ENCODE measurements at places on chromosomes 12 and 14.

DNA sequence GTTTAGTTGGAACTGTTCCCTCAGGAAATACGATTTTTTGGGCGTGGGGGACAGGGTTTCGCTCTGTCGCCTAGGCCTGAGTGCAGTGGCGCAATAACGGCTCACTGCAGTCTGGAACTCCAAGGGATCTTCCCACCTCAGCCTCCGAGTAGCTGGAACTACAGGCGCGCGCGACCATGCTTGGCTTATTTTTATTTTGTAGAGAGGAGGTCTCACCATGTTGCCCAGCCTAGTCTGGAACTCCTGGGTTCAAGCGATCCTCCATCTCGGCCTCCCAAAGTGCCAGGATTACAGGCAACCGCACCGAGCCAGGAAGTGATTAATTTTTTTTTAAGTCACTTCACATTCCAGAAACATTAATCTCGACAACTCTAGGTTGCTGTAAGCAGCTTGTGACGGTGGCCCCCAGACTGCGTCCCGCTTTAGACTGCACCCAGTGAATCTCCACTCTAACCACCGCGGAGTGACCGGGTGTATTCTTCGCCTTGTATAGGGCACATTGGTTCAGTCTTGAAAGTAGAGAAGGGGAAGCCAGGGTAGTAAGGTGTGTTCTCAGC, 830 bp upstream of the MIS18BP1 start:
- DNase-seq: peak; percentile 83

DNA sequence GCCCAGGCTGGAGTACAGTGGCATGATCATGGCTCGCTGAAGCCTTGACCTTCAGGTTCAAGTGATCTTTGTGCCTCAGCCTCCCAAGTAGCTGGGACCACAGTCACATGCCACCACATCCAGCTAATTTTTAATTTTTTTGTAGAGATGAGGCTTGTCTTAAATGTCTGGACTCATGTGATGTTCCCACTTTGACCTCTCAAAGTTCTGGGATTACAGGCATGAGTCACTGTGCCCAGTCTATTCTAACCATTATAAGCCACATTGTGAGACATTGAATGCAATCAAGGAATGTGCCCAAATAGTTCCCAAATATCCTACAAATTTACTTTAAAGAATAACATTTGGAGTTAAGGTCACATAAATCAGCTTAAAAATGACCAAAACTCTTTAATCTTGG, 130.7 kb upstream of the ARID2 start:
- DNase-seq: peak; percentile 27

GRCh38 chr12:117872546-117873169, 96.1 kb downstream of the KSR2 start:
- DNase-seq: no peak

- DNase-seq: no peak
Observed at GRCh38 chr14:52175982-52176502, 91.5 kb upstream of the PTGDR start.

DNA sequence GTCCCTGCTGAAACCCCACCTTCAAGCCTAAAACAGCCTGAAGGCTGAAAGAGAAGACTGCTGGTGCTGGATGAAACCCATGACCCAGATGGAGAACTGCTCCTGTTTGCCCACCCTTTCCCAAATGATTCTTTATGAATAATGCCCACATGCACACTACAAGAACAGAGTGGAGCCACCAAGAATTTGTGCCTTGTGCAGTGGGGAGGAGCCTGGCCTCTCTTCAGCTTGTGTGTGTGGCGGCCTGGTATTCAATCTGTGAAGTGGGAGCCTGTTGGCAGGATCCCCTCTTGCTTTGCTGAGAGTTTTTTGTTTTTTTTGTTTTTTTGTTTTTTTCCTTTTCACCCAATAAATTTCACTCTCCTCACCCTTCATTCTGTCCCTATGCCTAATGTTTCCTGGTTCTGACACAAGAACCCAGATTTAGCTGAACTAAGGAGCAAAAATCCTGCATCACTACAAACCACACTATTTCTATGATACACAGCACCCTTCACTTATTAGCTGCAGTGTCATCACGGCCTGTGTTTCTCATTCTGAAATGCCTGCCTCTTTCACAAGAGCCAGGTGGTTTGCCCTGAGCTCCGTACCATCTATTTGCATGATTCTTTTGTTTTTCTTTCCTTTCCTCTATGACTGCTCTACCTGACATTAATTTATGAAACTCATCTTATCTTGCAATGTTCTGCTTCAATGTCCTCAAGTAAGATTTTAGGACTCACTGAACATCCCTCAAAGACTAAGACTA, 585.5 kb upstream of the ATXN7L3B start:
- DNase-seq: no peak

DNA sequence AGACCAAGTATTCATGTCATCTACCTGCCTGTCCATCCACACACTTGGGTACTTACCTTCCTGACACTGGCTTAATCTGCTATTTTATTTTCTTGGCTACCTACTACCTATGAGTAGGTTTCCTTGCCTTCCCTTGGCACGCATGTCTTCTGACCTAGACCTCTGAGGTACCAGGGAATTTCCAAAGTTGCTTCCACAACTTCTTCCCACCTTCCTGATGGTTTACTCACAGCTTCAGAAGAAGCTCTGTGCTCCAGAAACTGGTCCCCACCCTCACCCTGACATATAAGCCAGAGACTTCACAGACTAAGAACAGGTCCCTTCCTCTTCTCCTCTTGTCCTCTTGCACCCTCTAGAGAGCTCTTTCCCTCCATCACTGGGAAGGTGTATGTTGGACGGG, 35.7 kb upstream of the DDX11 start:
- DNase-seq: no peak

DNA sequence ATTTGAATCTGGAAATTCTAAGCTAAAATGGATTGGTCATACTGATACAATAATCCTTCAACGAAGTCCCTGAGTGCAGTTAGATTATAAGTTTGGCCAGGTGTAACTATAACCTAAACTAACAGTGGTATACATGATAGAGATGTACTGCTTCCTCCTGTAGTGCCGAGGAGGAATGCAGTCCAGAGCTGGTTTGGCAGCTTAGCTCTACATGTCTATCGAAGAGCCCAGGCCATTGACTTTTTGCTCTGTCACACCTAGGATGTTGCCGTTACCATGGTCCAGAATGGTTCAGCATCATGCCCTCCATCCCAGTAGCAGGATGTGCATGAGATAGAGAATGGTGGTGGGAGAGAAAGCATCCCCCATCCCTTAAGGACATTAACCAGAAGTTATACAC, 318.1 kb downstream of the ZFP36L1 start:
- no peak for DNase-seq

GRCh38 chr12:120583478-120584030, 2.4 kb upstream of the POP5 start:
- peak; percentile 51 for DNase-seq

DNA sequence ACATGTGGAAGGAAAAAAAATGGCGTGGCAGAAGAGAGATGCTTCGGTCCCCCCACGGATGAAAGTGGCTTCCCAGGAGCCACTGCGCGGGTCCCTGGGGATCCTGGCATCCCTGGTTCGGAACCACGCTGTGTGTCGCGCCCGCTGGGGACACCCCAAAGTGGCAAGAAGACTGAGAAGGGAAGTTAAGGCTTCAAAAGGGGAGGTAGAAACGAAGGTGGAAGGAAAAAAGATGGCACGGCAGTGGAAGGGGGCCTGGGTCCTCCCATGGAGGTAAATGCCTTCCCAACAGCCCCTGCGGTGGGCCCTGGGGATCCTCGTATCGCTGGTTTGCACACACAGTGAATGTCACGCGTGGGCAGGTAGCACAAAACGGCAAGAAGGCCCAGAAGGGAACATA, 281.7 kb downstream of the ALG10 start:
- DNase-seq: no peak

GRCh38 chr14:60206249-60206670, 41.1 kb upstream of the DHRS7 start:
- no peak for DNase-seq

GRCh38 chr14:77059276-77059915, 30.9 kb upstream of the IRF2BPL start:
- peak; percentile 94 for DNase-seq

GRCh38 chr14:102583726-102584125, 8.7 kb upstream of the RCOR1 start:
- DNase-seq: no peak

GRCh38 chr14:85978582-85979250, 448.8 kb downstream of the FLRT2 start:
- no peak for DNase-seq

GRCh38 chr12:53500142-53500775, 824 bp upstream of the TARBP2 start:
- peak; percentile 79 for DNase-seq

- DNase-seq: no peak
Observed at GRCh38 chr14:37587881-37588666, 7.0 kb downstream of the FOXA1 start.

- DNase-seq: no peak
Observed at GRCh38 chr12:23025372-23026016, 400.5 kb downstream of the ETNK1 start.

GRCh38 chr14:67269298-67270060, 28.2 kb downstream of the PALS1 start:
- DNase-seq: peak; percentile 89

DNA sequence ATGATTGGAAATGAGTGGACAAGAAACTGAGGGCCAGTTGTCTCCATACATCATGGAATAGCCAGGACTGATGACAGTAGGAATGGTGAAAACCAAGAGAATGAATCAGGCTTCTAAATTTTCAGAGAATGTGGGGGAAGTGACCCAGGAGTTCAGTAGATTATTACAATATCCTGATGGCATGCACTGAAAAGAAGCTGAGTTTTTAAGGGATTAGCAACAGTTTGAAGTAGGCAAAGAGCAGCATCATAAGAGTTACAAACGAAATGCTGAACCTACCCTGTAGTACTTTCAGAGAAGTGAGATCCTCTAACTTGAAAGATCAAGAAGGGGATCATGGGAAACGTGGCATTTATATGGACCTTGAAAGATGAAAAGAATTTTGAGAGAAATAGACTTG, 13.2 kb downstream of the SLC2A14 start:
- DNase-seq: peak; percentile 79

GRCh38 chr12:32666018-32666417, 13.1 kb upstream of the DNM1L start:
- DNase-seq: no peak

- no peak for DNase-seq
Observed at GRCh38 chr12:127911291-127911690, 355.7 kb upstream of the TMEM132C start.

DNA sequence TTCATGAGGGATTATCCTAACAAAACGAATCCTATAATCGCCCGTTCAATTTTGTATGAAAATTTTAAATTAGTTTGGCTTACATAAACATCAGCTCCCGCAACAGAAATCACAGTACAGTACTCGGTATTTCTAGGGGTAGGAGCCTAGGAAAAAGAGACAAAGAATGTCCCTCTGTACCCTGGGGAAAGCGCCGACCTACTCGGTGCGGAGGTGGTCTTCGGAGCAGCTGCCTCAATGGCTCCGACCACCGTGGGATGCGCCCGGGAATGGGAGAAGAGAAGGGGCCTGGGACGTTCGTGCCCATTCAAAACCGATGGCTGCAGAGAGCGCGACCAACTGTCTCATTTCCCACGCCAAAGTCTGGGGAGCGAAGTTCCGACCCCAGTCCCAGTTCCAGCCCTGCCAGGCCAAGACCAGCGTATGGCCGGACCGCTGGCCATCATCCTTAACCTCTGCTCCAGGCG, 618 bp downstream of the GNPNAT1 start:
- DNase-seq: no peak

DNA sequence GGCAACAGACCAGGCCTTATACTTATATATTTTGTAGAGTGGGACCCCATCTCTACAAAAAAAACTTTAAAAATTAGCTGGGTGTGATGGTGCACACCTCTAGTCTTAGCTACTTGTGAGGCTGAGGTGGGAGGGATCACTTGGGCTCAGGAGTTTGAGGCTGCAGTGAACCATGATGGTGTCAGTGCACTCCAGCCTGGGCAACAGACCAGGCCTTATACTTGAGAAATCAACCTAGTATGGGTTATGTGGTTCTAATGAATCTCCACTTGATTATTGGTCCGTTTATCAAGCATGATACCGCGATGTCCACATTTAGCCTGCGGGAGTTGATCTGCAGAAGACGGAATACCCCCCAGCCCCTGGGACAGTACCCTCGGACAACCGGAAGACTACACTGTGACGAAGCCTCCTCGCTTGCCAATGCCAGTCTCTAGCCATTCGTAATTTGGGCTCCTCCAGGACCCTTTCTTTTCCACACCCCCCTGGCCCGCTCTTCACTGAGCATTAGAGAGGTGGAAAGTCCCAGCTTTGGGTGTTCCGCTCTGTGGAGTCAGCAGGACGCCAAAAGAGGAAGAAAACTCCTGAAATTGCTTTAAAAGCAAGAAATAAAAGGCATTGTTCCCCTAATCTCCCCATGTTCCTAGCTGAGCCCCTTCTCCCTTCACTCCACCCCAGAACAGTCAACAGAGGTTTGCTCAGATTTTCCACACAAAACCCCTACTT, 19.4 kb downstream of the LTBP2 start:
- no peak for DNase-seq

DNA sequence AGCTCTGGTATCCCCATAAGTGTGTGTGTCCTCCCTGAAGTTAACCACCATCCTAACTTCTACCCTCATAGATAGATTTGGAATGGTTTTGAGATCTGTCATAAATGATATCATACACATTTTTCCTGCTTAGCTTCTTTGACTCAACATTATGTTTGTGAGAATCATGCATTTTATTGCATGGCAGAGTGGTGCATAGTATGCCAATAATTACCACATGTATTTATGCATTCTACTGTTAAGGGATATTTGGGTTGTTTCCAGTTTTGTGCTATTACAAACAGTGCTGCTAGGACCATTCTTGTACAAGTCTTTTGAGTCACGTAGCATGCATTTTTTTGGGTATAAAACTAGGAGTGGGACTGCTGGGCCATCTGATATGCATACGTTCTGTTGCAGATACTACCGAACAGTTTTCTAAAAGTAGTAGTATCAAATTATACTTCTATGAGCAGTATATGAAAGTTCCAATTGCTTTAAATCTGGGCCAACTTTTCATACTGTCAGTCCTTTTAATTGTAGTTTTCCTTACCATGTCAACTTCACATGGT, 13.4 kb downstream of the GRIP1 start:
- DNase-seq: peak; percentile 15

DNA sequence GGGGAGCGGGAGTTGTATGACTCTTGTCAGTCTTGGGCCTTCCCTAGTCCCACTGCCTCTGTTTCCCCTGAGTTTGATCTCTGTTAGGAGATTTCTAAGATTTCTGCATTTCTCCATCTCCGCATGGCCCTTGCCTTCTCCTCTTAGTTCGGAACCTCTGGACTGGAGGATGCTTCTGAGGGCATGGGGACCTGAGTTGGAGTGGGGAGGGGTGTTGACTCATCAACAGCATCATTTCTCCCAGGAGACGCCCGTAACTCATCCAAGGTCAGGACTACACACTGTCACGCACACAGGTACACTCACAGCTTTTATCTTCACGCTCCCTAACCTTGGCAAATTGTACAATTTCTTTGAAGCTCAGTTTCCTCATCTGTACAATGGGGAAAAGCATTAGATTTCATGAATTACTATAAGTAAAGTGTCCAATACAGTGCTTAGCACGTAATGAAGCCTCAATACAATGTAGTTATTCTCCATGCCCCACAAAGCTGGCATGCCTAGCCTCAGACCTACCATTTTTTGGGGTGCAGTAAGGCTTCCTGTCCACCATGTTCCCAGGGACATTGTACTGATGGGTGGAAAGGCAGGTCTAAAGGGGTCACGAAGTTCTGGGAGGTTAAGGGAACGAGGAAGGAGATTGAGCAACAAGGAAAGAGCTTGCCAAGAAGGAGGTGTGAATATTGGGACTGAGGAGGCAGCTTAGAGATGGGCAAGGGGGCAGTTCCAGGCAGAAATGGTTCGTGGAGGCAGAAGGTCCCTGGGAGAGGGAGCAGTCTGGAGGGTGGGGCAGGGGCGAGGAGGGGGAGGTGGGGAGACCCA, 600 bp upstream of the LAG3 start:
- no peak for DNase-seq

GRCh38 chr14:87231336-87232026, 761.5 kb downstream of the GALC start:
- DNase-seq: peak; percentile 33
